ENCODE measurements at places on chromosomes 4 and X.

DNA sequence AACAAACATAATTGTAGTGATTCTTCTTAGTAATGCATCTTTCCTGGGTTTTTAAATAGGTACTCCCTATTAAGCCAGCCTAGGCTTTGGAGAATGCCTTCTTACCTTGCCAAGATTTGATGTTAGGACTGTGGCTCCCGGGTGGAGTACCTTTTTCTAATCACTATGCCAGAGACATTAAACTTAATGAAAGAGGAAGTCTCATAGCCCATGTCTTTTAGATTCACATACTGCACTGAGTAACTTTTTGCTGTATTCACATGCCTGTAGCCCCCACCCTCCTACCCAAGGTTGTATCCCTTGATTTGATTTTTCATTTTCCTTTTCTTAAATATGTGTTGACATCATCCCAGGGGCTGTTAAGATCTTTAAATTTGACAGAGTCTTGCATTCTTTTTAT, 104.2 kb upstream of the TLR2 start:
- no peak for DNase-seq

DNA sequence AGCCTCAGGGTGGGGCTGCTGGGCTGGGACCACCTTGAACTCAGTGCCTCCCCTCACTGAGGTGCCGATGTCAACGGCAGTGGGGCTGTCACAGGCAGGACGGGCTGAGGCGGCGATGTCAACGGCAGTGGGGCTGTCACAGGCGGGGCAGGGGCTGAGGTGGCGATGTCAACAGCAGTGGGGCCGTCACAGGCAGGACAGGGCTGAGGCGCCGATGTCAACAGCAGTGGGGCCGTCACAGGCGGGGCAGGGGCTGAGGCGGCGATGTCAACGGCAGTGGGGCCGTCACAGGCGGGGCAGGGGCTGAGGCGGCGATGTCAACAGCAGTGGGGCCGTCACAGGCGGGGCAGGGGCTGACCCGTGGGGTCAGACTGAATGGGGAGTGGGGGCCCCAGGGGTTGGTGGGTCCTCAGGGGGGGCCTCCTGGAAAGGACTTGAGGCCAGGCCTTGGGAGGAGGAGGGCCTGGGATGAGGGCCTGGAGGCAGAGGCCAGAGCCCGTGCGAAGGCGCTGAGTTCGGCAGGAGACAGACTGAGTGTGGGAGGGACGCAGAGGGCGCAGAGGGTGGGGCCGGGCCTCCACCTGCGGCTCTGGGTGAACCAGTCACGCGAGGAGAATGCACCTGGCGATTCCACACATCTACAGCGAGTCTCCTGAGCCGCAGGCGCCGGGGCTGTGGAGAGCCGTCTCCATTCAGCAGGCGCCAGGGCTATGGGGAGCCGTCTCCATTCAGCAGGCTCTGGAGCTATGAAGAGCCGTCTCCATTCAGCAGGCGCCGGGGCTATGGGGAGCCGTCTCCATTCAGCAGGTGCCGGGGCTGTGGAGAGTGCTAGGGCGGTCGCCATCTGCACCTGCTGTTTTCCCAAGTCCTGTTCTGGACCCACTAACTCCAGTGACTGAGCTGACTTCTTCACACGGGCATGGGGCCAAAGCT, 22.9 kb downstream of the ATP5ME start:
- DNase-seq, result no peak

GRCh38 chrX:53122013-53122412, 28.1 kb downstream of the KANTR start:
- no peak for DNase-seq

DNA sequence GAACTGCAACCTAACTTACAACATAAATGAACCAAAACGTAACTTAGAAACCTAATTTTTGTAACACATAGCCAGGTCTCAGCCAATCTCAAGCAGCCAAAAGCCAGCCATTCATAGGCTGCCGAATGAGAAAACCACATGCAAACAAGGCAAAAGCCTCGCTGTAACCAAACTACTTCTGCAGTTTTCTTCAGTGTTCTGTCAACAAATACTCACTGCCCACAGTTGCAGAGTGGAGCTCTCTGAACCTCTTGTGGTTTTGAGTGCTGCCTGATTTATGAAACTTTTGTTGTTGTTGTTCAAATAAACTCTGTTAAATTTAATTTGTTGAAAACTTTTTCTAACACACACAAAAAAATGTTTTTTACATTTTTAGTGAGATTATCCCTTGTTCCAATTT, 251.2 kb downstream of the PAPSS1 start:
- no peak for DNase-seq

- DNase-seq, result no peak
Observed at GRCh38 chrX:429266-429825, 42.6 kb upstream of the PPP2R3B start.

DNA sequence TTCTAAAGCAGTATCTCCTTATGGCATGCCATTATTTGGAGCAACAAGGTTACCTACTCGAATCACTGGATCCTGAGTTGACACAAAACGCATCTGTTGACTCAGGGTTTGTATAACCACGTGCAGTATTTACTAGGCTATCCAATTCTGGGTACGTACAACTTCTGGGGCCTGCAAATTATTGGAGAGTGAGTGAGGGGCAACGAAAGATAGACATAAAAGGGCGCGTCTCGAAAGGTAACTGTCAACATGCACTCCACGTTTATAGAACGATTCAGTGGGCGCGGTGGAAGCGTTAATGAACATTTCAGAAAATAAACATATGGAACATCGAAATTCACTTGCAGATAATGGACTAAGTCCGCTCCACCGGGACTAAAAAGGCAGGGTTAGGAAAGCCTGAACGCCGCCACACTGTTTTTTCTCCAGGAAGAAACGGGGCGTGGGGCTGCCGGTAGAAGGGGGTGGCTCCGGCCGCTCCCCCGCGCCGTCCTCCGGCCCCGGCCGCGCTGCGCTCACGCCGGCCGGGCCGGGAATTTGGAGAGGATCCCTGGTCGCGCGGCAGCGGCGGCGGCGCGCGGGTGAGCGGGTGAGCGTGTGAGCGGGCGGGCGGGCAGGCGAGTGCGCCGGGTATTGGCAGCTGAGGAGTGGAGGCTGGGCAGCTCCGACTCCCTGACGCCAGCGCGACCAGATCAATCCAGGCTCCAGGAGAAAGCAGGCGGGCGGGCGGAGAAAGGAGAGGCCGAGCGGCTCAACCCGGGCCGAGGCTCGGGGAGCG, at the start of gene SMAD1:
Gene SMAD1 (plus strand): TSS at position 690 of the 778 bp plus-strand sequence. CDS start 32,761 bp downstream, outside the sequence.
- no peak for DNase-seq

DNA sequence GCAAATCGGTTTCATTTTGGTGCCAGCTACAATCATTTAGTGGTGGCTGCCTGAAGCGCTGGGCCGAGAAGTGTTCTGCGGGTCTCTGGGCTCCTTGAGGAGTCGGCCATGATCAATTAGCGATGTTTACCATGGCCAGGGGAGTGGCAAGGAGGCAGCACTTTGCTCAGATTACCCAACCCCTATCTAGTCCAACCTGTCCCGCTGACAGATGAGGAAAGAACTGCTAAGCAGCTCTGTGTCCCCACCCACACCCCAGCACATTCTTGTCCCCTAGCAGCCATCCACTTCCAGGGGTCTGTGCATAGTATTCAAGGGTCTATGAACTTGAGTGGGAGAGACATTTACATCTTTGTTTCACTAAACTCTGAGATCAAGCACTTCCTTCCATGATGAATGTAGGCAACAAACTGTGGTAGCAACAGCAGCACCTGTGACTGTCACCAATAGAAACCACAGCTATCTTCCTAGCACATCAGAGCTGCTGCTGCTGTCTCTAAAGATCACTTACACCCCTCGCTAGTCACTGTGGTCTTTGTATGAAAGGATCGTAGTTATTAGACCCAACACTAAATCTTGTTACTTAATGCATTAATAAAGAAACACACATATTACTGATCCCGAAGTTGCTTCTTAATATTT, 331.6 kb downstream of the BCOR start:
- DNase-seq, result no peak

DNA sequence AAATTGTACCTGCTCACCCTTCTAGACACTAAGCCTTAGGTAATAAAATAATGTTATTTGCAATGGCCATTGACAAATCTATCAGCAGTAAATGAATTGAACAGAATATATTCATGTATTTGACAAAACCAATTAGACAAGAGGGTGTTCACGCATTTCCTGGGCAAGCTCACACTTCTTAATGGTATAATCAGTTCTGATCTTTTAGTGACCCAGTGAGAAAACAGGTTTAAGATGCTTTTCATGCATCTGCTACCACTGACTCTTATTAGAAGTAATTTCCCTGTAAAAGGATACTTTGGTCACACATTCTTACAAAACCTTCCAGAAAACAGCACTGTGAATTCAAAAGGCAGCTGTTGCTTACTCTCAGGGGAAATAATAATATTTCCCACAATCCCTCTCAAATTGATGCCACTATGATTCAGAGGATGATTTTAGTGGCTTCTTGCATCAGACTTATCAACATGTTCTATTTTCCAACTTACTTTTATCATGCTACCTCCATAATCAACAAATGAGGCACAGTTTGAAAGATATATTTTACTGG, 313.9 kb upstream of the NWD2 start:
- DNase-seq, result no peak

GRCh38 chr4:1597021-1597931, 86.8 kb downstream of the FAM53A start:
- no peak for DNase-seq

- no peak for DNase-seq
Observed at GRCh38 chr4:30901461-30902451, 181.6 kb downstream of the PCDH7 start.

- no peak for DNase-seq
Observed at GRCh38 chr4:119244832-119245231, 32.3 kb downstream of the USP53 start.

DNA sequence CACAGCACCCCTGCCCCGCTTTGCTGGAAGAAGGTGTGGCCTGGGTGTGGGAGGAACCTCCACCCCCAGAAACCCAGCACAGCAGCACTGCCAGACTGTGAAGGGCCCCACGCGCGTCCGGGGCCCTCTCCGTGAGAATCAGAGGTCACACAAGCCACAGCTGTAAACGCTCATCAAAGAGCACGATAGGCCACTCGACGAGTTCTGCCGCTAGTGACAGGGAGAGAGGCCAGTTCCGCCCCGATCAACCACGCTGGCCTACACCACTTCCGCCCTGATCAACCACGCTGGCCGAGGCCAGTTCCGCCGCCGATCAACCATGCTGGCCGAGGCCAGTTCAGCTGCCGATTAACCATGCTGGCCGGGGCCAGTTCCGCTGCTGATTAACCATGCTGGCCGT, 25.9 kb upstream of the ADRA2C start:
- no peak for DNase-seq

DNA sequence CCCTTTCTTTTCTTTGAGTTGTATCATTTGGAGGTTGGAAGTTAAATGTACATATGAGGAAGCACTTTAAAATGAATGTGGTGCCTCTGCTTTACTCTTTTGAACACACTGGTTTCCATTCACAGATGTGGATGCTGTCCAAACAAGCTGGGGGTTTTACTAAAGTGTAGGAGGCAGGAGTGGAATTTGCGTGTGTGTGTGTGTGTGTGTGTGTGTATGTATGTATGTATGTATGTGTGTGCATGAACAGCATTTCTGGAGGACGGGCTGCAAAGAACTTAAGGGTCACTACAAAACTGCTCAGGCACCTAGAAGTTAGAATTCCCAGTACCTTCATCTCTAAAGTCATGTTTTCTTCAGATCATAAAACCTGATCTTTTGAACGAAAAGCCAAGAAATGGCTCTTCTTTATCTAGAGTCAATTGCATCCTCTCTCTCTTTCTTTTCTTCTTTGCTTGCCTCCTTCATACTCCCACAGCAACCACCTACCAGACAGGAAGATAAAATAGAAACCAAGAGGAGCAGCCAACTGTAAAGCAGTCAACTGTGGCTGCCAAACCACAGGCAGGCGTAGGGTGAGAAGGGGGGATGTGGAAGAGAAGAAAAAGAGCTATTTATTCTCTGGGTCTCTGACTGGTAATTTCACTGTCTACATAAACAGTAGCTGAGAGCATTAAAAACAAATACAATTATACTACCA, 177.0 kb upstream of the RASGEF1B start:
- peak; percentile 14 for DNase-seq

DNA sequence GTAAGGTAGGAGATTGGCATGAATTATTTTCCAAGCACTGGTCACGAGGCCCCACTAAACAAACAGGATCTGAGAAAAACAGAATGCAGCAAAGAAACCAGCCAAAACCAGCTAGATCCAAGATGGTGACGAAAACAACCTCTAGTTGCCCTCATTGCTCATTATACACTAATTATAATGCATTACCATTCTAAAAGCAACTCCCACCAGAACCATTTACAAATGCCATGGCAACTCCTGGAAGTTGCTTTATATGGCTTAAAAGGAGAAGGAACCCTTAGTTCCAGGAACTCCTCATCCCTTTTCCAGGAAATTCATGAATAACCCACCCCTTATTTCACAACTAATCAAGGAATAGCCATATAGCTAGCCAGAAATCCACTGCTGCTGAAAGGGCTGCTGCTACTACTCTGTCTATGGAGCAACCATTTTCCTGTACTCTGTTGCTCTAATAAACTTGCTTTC, 69.3 kb downstream of the ABCB7 start:
- DNase-seq, result no peak

DNA sequence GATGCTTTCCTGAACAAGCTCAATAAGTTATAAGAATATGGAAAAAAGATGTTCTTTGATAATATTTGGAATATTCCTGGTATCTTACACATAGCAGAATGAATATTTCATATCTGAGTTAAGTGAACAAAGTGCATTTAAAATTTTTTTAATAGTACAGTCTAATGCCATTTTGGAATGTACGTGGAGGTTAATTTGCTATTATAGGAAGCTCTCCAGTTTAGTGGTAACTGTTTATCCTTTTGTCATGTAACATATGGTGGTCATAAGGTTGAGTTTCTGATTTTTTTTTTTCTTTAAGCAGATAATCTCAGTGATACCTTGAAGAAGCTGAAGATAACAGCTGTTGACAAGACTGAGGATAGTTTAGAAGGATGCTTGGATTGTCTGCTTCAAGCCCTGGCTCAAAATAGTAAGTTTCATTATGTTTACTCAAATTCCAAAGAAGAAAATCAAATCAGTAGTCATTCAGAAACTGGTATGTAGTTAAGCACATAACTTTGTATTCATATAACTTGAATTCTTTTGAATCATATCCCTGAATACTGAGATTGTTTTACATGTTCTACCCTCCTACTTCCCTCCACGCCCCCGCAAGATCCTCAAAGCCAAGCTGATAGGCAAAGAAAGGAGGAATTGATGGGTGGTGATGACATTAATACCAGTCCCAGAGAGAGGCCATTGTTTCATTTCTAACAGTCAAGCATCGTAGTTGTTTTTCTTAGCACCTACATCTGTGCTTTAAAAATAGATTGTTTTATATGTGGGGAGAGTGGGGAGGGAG, 32.1 kb downstream of the RAP1GDS1 start:
- no peak for DNase-seq
